ENCODE measurements at places on chromosomes 11 and 22.

DNA sequence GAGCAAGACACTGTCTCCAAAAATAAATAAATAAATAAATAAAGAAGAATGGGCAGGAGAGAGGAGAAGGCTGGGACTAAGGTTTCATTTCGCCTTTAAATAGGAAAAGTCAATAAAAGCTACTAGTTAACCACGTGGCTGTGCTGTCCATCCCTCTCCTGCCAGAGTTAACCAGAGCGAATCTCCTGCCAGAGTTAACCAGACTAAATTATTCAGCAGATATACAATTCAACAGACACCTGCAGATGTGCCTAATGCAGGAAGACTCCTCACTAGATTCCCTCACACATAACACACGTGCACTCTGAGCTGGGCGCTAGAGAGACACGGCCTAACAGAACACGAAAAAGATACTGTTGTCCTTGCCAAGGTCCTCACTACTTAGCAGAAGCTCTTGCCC lies 156.1 kb downstream of the IGLL1 start:
- DNase-seq = no peak

GRCh38 chr11:20373568-20374209 lies 10.2 kb downstream of the HTATIP2 start:
- DNase-seq = no peak

DNA sequence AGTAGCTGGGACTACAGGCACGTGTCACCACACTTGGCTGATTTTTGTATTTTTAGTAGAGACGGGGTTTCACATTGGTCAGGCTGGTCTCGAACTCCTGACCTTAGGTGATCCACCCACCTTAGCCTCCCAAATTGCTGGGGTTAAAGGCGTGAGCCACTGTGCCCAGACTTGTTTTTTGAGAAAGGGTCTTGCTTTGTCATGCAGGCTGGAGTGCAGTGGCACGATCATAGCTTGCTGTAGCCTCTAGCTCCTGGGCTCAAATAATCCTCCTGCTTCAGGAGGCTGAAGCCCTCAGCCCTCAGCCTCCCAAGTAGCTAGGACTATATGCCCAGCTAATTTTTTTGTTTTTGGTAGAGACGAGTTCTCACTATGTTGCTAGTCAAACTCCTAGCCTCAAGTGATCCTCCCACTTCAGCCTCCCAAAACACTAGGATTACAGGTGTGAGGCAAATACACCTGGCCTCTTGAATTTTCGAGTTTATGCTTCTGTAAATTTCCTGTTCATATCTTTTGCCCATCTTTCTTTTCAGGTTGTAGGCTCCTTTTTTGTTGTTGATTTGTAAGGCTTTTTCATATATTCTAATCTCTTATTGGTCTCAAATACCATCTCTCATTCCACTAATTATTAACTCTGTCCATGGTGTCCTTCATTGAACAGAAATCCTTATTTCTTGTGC lies 3.4 kb upstream of the RBM4B start:
- no peak for DNase-seq

- DNase-seq = peak; percentile 81
These were observed 32.4 kb downstream of the NF2 start for GRCh38 chr22:29635734-29636357.

- DNase-seq = peak; percentile 78
These were observed 9.9 kb downstream of the NARS2 start for GRCh38 chr11:78564490-78565467.

DNA sequence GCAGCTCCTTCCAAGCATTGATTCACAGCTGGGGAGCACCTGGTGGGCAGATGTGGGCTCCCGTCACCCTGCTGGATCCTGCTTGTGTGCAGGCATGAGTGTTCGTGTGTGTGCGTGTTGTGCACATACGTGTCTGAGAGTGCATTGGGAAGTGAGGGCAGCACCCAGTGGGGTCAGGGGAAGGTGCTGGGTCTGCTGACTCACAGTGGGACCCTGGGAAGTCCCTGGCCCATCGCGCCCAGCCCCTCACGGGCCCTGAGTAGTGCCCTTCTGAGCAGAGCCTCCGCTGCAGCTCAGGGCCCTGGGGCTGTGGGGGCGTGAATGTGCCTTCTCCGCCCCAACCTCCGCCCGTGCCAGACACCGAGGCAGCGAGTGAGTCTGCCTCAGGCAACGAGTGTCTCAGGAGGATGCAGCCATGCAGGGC lies 36.8 kb downstream of the WNT11 start:
- no peak for DNase-seq
